ENCODE measurements at places on chromosomes 7 and 10.

DNA sequence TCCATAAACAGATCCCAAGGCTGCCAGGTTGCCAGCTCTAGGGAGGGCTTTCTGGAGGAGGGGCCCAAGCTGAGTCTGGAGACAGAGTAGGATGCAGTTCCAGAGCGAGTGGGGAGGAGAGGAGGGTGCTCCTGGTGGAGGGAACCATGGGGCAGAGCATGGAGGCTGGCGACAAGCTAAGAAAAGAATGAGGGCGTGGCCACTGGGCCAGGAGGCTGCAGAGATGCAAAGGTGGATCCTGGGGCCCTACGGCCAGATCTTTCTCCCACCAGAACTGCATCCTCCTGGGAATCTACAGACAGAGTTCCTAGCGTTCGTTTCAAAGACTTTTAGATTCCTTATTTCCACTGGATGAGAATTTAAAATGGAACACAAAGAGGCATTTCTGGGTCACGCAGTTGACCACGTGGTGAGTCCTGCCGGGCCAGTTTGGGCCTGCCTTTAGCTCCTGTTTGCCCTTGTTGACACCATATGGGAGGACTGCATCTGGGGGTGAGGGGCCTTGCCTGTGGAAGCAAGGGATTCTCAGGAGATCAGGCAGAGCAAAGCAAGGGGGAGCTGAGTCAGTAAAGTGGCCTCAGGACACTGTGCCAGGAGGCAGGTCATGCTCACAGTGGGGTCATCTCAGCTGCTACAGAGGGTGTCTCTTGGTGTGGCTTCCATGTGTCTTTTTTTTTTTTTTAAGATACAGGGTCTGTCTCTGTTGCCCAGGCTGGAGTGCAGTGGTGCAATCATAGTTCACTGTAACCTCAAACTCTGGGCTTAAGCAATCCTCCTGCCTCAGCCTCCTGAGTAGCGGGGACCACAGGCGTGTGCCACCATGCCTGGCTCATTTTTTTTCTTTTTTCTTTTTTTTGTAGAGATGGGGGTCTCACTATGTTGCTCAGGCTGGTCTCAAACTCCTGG is 137.8 kb downstream of the SH3PXD2A start:
- no peak for DNase-seq

- DNase-seq: no peak
These were observed 30.4 kb downstream of the RUNDC3B start for GRCh38 chr7:87658553-87658952.

DNA sequence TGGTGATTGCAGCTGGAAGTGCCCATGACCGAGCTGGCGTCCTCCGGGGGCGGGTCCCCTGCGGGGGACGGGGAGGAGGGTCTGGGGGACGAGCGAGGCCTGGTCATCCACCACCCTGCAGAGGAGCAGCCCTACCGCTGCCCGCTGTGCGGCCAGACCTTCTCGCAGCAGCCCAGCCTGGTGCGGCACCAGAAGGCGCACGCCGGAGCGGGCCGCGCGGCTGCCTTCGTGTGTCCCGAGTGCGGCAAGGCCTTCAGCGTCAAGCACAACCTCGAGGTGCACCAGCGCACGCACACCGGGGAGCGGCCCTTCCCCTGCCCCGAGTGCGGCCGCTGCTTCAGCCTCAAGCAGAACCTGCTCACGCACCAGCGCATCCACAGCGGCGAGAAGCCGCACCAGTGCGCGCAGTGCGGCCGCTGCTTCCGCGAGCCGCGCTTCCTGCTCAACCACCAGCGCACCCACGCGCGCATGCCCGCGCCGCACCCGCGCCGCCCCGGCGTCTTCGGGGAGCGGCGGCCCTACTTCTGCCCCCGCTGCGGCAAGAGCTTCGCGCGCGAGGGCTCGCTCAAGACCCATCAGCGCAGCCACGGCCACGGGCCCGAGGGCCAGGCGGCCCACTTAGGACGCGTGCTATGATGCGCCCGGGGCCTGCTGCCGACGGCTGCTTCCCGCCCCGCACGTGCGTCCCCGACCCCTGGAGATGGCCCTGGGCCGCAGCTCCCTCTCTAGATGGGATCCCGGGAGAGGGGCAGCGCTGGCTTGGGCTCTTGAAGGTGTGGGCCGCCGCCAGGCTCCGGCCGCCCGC is 28.7 kb downstream of the ZNF775 start:
- DNase-seq: no peak

GRCh38 chr10:22682237-22683139 is 31.9 kb downstream of the PIP4K2A start:
- DNase-seq: peak; percentile 43

- DNase-seq: no peak
These were observed 23.1 kb upstream of the JAZF1 start for GRCh38 chr7:28203508-28204240.

DNA sequence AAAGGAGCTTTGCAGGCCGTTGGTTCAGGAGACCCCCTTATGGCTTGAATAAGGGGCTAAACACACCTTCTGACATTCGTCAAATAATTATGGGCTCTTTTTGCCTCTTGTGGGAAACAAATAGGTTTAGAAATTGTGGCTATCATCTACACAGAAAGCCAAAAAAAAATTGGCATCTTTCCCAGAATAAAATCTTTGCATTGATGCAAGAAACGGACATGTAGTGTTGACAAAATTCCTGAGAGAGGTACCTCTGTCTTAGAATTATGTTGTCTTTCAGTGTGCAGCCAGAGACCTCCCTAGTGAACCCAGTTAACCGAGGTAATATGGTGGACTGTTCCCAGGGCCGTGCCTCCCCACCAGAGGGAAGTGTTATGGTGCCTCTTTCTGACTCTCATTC is 283.9 kb downstream of the SDHAF3 start:
- DNase-seq: no peak

DNA sequence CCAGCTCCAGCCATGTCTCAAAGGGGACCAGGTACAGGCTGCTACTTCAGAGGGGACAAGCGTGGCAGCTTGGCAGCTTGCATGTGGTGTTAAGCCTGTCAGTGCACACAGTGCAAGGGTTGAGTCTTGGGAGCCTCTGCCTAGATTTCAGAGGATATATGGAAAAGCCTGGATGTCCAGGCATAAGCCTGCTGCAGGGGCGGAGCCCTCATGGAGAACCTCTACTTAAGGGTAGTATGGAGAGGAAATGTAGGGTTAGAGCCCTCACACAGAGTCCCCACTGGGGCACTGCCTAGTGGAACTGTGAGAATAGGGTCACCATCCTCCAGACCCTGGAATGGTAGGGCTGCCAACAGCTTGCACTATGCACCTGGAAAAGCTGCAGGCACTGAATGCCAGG is 7.7 kb upstream of the NT5C3A start:
- no peak for DNase-seq

DNA sequence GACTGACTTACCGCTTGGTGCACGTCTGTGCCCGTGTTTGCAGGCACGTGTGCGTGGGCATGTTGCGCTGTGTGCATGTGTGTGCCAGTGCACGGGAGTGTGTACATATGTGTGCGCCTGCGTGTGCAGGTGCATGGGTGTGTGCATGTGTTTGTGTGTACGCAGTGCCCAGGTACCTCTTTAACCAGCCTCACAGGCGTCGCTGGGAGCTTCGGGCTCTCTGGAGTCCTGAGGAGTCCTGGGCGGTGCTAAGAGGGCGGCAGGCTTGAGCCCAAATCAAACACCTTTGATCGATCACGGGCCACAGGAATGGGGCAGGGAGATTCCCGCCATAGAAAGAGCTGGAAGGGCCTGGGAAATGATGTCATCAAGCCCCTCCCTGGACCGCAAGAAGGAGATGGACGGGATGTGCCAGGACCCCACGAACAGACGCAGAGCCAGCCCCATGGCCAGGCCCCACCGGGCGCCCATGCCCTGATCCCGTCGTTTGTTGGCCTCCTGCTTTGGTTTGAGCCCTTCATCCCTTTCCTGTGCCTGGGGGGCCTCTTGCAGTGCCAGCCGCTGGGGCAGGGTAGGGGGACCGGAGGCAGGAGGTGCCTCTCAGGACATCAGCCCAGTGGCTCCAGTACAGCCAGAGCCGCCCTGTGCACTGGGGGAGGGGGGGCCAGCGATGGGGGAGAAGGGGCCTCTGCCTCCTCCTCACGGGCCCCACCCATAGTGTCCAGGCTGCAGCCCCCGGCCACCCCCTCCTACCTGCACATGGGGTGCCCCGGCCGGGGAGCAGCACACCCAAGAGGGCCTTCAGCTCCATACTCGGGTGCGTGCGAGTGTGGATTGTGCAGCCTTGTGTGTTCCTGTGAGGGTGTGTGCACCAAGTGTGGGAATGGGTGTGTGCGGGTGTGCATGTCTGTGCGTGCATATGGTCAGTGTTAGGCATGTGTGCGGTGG is 5.8 kb downstream of the KNDC1 start:
- no peak for DNase-seq

DNA sequence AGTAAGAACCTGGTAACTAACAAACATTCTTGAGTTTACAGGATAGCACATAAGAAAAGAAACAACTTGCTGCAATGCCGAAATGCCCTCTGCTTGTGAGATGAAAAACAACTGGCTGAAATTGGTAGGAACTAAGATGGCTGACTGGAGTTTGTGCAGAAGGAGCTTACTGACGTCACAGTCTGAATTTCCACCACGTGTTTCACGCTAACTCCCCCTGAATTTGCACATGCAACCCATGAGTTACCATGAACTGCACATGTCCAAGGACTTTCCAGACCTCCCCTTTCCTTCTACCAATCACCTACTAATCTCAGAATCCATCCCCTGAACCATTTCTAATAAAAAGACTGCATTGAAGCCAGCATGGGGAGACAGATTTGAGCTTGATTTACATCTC is 86.3 kb upstream of the KCND2 start:
- DNase-seq: no peak

DNA sequence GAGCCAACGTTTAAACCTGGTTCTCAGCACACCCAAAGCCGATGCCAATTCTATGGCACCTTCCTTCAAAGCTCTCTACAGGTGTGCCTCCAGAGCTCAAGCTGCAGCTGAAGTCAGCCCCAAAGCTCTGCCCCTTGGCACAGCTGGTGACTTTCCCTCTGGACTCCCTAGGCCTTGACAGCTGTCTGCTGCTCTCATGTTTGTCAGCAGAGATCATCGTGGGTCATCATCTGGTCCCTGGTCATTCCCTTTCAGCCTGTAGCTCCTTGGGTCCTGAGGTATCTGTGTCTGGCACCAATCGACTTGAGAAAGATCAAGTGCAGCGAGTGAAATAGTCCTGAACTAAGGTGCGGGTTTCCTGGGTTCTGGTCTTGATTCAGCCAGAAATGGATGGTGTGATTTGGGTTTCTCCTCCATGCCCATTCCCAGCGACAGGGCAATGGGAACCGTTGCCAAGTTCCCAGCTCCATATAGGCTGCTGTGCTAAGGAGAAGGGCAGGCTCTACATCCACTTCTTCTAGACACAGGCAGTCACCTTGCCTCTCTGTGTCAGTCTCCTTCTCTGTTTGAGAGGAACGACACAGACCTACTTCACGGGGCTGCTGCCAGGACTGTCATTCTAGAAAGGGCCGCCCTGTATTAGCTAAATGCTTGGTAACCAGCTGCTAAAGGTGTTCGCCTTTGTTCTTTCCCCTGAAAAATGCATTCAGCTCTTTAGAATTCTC is 3.6 kb downstream of the PKD1L1 start:
- no peak for DNase-seq

- DNase-seq: no peak
These were observed 149.0 kb upstream of the CHST15 start for GRCh38 chr10:124242365-124242764.

GRCh38 chr10:37754538-37755323 is 102.7 kb downstream of the ZNF248 start:
- no peak for DNase-seq

- DNase-seq: no peak
These were observed 80.8 kb upstream of the MKX start for GRCh38 chr10:27826369-27826768.

DNA sequence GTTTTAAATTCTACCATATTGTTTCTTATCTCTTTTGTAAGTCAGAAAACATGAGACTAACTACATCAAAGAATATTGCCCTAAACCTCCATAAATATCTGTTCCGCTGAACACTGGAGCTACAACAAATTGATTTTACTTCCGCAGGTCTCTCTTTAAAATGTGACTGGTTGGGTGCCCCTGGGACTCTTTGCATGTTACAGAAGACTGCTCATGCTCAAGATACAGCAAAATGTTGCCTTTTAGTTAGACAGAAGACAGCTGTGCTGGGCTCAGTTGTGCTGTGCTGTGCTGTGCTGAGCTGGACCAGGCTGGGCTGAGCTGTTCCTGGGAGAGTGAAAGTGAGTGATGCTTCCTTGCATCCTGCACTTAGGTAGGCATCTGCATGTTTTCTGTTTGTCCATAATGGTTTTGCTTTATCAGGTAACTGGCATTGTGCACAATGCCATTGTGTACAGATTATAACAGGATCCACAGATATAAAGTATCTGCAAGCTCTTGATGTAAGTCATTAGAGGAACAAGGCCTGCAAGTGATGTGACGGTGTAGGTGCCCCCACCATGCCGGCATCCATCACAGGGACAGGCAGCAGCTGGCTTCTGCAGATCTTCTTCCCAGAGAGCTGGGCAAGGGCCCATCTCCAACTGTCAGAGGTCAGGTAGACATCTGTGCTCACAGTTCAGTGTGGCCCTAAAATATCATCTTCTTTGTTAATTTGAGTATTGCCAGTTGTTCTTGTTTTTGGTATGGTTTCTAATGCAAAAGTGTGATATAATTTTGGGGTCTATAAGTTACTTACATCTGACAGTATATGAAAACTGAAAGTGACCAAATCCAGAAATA is 972.5 kb upstream of the CELF2 start:
- no peak for DNase-seq

DNA sequence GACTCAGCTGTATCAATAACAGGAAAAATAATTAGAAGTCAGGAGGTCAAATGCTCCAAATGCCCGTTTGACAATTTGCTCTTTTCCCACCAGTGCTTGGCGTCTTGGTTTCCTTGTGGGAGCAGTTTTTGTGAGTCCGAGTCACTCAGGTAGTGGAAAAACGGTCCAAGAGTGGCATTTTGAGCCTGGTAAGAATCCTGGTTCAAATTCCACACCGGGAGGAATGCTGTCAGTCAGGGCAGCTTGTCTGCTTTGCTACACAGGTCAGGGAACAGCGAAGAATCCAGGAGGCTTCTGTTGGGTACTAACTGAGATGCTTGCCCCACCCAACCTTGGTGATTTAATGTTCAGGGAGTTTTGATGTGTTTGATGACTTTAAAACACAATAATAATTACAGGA is 209.5 kb downstream of the HERPUD2 start:
- DNase-seq: no peak

DNA sequence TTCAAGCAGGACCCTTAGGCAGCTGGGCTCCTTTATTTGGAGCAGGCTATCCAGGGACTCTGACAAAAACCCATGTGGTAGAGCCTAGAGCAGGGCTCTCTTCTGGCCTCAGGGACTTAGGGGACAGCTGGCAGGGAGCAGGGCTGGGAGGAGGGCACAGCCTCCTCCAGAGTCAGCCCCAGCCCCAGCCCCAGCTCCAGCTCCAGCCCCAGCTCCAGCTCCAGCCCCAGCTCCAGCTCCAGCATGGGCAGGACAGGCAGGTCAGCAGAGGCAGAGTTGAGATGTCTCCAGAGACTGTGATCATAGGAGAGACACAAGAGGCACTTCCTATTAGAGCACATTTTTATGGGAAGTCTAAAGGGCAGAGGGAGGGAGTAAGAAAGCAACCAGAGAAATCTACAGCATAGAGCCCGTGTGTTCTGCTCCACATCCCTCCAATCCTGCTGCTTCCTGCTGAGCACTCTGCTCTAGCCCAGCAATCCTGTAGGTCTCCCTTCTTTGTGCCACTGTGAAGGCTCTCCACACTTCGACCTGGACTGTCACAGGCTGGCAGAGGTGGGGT is 13.3 kb upstream of the C10orf53 start:
- no peak for DNase-seq

All from stimulated activated CD8-positive, alpha-beta memory T cell treated with anti-CD3 and anti-CD28 coated beads, Interleukin-2, amount 100 ng/mL, for 1 hour (primary cell).